ENCODE measurements at places on chromosomes 1 and 21.

- DNase-seq: no peak
These were observed 143.7 kb downstream of the DNM3 start for GRCh38 chr1:171984850-171985485.

DNA sequence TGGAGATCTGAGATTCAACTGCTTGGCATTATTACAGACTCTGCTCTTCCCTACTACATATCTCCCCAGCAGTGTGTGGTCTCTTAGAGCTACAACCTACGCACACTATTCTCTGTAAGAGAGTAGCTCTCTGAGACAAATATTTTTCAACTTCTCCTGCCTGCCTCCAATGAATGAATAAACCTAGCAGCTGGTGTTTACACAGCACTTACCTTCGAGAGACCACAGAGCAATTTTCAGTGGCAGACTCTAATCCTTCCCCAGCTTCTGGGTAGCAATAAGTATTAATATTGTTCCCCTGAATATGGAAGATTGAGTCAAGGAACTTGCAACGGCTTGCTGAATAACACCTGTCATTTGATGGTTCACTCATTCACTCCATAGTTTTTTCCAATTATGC is 350.9 kb upstream of the SPAG17 start:
- DNase-seq: no peak

DNA sequence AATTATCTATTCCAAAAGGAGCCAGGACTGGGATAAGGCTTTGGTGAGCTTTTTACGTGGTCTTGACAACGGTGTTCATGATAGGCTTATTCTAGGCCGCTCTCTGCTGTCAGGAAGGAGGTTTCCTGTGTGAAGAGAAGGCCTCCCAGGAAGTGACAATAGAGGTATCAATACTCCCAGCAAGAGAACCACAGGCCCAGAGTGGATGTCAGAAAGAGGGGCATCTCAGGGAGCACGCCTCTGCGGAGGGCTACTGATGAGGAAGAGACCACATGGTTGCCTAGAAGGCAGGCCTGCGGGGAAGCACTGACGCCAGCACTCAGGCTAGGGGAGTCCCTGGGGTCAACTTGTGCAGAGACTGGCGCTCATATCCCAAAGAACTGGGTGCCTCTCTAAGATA is 60.4 kb downstream of the ITPKB start:
- no peak for DNase-seq

- no peak for DNase-seq
These were observed 78.9 kb upstream of the SLC45A1 start for GRCh38 chr1:8239039-8239305.

GRCh38 chr1:15714406-15715136 is 21.5 kb upstream of the SLC25A34 start:
- no peak for DNase-seq

DNA sequence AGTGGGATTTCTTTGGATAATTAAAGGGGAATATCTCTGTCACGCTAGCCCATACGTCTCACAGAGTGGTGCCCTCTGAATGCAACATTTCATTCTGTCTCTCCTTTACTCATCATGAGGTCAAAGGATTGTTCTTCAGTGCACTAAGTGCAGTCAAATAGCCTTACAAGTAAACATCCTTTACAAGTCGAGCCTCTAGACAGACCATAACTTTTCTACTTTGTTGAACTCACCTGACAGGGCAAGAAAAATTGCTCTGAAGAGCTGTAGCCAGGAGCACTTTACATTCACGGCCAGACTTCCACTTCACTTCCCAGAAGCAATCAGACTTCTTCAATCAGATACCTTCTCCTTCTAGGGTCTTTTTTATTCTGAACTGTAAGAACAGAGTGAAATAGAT is 768.0 kb upstream of the TMPRSS15 start:
- DNase-seq: no peak

- no peak for DNase-seq
These were observed 48.9 kb upstream of the F3 start for GRCh38 chr1:94590203-94591137.

DNA sequence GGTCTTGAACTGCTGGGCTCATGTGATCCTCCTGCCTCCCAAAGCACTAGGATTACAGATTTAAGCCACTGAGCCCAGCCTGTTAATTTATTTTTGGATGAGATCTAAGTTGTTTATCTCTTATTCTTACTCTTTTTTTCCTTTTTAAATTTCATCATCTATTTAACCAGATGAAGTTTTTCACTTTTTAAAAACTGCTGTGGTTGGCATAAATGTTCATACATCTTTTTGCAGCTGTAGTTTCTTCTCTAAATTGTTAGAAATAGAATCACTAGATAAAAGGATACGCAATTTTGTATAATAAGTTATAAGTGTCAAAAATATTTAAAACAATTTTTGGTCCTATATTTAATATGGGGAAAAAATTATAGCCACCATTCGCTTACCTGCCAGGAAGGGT is 80.3 kb upstream of the GPR88 start:
- DNase-seq: no peak

GRCh38 chr1:161000736-161001480 is 20.0 kb downstream of the F11R start:
- no peak for DNase-seq

Measured in liver (tissue), 10 donors.